ENCODE measurements at places on chromosomes 1 and 21. TPM values are rescaled to one million over a fixed set of nuclear protein-coding genes. Genes with fewer than 3 reads are reported as not detected.
A peak's percentile ranks its signal among the peaks of the same experiment; 100 is the strongest.

C8A gene
- not detected for polyA plus RNA-seq

PTPRU gene
- polyA plus RNA-seq = 17.5 TPM

AMY1A gene
- polyA plus RNA-seq = not detected

GNG12 gene
- 107 TPM for polyA plus RNA-seq

ARTN gene
- polyA plus RNA-seq = 2.4 TPM

DNA sequence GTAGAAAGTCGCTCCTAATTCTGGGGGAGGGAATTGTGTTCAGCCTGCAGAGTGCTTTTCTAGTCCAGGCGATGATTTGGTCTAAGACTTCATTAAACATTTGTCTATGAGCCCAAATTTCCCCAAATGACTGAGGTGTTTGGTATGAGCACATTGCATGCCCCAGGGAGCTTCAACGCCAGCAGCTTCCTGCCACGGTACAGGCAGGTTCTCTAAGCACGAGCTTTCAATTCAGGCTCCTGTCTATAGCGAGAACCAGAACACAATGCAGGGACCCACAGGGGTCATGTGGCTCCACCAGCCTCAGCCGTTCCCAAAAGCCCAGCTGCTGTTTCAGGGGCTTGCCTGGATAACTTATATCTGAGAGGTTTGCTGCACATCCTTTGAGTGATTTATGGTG is 34.1 kb upstream of the H6PD start:
- no peak for DNase-seq

DNA sequence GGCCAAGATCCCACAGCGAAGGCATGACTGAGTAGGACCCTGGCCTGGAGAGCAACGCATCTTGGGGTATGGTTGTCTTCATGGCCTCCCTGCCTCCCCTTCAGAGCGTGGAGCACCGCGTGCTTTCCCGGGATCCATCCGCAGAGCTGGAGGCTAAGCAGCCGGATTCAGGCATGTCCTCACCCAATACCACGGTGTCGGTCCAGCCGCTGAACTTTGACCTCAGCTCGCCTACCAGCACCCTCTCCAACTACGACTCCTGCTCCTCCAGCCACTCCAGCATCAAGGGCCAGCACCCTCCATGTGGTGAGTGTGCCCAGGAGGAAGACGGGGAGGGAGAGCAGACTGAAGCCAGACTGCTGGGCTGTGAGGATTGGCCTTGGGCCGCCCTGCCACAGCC is 19.8 kb downstream of the ESPN start:
- no peak for DNase-seq

DNA sequence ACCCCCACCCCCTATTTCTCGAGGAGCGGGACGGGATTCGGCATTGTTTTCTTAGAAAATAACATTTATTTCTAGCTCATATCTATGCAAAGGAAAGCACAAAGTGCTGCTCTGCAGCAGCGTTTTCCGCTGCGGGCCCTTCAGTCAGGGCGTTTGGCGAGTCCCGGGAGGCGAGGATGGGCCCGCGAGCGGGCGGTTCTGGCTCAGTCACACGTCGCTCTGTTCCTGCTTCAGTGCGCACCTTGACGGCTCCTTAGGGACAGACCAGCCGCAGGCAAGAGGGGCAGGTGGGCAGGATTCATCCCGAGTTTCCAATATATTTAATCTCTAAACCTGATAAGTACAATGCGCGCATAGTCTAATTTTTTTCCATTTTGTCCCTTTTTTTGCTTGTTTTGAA is 5.7 kb downstream of the DMRTA2 start:
- DNase-seq = no peak

DNA sequence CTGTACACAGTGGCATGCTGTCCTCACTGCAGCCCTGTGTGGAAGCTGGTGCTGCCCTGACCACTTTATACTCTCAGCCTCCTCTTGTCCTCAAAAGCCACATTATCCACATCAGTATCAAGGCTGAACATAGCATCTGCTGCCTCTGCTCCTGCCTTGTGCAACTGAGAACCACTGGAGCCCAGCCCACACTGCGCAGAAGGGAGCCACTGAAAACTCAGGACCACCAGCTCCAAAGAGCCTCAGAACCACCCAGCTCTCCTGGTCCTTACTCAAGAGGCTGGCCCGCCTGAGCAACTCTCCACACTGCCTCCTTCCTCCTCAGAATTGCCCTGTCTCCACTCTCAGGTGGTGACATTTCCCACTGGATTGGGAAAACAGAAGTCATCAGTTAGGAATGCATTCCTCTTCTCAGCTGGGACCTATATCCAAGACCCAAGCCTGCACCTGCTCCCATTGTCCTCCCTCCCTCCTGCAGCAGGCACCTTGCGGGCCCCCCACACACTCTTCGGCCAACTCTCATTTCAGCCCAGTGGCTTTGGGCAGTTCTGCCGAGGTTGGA is 7.0 kb upstream of the KISS1 start:
- DNase-seq = no peak

DNA sequence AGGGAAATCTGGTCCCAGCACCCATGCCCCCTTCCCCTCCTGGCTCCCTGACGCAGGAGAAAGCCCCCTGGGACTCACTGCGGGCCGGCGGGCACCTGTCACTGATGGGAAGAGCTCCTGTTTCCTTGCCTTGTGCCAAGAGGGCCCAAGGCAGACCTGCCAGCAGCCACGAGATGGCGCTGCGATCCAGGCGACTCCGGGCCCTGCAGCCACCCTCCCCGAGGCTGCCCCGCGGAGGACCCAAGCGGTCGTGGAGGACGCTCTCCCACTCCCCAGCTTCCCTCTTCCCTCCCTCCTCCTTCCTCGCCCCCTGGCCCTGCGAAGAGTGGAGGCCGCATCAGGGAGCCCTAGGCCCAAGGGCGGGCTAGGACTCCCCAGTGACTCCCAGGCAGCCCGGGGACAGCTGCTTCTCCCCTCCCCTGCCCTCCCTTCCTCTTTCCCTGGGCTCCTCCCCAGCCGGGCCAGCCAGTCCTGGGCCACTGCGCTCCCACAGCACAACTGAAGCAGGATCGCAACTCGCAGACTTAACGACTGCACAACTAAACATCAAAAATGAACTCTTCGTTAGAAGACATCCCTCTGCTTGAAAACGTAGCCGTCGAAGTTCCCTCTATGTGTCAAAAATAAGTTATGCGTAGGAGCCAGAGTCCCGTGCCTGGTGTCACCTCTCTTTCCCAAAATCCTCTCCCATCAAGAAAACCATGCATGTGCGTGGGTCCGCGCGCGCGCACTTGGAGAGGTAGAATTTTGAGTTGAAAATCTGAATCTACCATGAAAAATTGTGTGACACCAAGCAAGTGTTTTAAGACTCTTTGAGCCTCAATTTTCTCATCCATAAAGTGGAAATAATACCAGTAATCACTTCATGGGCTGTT is 34.2 kb downstream of the BATF3 start:
- DNase-seq = peak; percentile 58

DNA sequence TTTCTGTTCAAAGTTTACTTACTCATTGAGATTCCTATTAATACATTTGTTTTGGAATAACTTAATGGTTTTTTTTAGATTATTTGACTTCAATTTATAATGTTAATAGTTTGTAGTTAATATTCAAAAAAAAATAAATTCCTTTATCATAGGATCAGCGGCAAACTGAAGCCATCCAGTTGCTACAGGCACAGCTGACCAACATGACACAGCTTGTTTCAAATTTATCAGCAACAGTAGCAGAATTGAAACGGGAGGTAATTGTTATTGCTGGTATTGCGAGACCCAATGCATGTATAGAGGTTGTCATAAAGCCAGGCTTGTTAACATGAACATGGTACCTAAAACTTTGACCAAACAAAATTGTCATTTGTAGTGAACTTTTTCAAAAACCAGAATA is 59.0 kb upstream of the FASLG start:
- DNase-seq = no peak

DNA sequence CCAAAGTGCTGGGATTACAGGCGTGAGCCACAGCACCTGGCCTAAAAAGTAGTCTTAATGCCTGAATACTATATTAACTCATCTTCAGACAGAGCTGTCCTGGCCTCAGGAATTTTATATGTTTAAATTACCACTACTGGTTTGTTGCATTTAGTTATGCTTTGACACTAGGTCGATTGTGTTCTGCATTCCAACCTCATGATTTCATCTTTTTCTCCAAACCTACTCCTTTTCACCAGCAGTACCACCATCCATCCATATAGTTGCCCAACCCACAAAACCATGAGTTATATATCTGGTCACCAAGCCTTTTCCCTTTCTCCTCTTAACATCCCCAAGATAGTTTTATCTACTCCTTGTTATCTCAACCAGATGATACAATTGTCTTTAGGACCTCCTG is 22.6 kb downstream of the FMO5 start:
- DNase-seq = no peak

DNA sequence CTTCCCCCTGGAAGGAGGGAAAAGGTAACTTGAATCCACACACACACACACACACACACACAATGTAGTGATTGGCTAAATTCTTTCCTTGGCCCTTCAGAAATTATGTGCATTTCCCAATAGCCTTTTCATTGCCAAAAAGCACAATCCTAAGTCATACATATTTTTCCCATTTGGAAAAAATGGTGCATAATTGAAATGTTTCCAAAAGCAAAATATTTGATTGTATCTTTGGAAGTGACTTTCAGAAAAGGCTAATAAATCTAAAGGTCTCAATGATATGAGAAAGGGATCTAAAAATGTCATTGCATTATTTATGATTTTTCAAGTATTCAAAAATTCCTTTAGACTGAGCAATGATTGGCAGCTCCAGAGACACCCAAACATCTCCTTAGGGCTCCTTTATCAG is 43.5 kb upstream of the NEK7 start:
- no peak for DNase-seq

DNA sequence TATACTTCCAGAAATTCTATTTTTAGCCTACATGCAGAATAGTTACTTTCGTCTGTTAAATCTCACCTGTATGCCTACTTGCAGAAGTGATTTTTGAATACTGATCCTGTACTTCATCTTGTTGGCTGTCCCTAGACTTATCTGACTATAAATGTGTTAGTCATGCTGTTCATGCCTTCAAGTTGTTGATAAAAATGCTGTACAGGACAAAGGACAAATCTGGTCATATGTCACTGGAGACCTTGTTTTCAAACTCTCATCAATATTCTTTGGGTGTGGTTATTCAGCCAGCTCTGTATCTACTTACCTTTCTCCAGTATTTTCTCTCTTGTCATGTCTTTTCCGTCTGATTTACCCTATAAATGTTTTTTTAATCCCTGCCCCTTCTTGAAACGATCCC is 132.9 kb downstream of the RNF220 start:
- no peak for DNase-seq

- no peak for DNase-seq
Measured at GRCh38 chr1:154609398-154610380, 1.7 kb upstream of the ADAR start.

GRCh38 chr1:243944429-243945160 is 94.6 kb upstream of the AKT3 start:
- no peak for DNase-seq

DNA sequence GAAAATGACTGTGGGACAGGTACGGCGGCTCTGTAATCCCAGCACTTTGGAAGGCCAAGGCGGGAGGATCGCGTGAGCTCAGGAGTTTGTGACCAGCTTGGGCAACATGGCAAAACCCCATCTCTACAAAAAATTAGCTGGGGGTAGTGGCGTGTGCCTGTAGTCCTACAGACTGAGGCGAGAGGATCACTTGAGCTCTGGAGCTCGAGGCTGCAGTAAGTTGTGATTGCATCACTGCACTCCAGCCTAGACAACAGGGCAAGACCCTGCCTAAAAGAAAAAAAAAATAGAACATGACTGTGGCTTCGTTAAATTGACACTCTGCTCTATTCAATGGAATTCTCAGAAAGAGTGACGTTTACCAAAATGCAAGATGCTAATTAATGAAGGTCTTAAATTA is 3.9 kb upstream of the DBT start:
- no peak for DNase-seq

GRCh38 chr1:45122724-45123123 is 83.7 kb downstream of the ZSWIM5 start:
- DNase-seq = no peak

- no peak for DNase-seq
Measured at GRCh38 chr21:45921917-45922316, 59.7 kb upstream of the COL6A1 start.

DNA sequence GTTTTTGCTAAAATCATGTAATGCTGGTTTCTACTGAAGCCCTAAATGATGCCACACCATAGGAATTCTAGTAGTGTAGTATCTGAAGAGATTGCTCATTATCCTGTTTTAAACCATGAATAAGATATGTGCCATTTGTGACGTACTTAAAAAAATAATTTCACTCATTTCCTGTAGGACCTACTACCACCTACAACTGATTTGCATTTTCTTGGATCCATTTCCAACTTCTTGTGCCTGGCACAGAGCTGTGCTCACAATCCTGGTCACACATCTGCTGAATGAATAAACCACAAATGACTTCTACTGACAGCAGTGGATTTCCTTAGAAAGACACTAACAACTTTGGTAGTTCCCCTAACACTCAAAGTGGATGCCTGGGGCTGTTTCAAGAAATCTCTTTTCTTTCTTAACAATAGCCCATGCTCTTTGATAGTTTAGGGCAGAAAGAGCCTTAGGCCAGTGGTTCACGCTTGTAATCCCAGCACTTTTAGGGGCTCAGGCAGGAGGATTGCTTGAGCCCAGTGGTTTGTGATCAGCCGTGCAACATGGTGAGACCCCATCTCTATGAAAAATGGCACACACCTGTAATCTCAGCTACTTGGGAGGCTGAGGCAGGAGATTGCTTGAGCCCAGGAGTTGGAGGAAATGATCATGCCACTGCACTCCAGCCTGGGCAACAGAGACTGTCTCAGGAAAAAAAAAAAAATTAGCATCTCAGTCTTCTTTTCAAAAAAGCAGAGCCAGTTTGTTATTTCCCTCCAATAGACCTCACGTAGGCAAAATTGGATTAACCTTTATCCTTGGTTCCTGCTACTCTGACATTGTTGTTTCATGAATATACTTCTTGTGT is 13.0 kb upstream of the BATF3 start:
- no peak for DNase-seq

DNA sequence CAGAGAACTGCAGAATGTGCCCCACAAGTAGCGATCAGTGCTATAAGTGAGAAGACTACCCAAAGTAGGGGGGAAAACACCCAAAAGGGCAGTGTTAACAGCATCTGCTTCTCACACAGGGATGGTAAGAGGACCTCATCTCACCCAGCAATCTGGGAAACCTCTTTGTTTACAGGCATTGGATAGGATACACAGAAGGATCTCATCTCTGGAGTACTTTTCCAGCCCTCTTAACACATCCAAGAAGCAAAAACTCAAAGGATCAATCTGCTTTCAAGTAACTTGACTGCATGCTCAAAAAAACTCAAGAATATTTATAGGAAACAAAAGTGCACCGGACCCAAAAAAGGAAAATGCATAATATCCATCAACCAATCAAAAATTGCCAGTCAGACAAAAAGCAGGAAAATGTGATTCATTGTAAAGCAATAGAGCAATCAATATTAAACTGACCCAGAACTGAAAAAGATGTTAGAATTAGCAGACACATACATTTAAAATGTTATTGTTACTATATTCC is 311.0 kb upstream of the CXADR start:
- no peak for DNase-seq

- no peak for DNase-seq
Measured at GRCh38 chr1:193709607-193710006, 523.2 kb upstream of the B3GALT2 start.

DNA sequence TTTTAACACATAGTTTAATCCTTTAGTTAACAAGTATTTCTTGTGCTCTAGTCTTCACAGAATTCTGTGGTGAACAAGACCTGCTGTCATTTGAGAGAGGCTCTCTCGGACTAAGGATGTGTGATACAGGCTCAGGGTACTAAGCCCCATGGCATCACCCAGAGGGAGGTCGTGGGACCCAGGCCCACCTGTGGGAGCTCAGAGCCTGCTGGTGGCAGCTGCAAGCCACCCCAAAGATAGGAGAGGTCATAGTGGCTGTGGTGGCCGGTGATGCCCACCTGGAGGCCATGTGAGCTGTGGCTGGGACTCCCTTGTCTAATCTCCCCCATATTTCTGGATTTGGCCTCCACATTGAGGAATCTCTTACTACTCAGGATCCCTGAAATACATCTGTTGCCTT is 22.0 kb downstream of the NENF start:
- DNase-seq = no peak

All from left renal pelvis (tissue), 4 donors.